ENCODE measurements at places on chromosomes 1 and 21.

- no peak for DNase-seq
Observed at GRCh38 chr1:44037154-44037553, 5.9 kb upstream of the SLC6A9 start.

GRCh38 chr1:164748253-164748899, 189.4 kb downstream of the PBX1 start:
- DNase-seq: no peak

DNA sequence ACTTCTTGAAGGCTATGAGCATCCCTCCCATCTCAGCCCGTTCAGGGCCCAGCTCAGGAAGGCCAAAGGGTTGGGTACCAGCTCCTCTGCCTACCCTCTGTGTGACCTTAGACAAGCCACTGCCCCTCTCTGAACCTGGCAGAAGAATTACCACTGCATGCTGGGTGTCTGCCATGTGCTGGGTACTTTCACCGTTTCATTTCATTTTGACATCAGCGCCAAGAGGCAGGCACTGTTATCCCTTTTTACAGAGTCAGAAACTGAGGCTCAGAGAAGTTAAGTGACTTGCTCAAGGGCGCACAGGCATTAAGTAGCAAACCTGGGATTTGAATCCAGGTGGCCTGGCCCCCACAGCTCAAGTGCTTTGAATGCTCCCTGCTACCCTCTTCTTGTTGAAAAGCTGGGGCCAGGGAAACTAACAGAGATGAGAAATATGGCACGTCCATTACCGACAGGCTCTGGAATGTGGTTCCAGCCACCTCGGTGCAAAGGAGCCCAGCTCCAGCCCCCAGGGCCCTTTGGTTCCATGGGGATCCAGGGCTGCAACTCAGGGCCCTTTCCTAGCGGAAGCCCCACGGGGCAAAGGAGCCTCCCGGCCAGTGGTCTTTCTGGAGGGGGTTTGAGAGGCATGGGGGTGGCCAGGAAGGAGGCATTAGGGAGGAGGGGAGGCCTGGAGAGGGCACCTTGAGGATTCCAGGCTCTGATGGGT, 6.5 kb downstream of the TMEM82 start:
- no peak for DNase-seq

GRCh38 chr1:86447198-86447790, 21.4 kb upstream of the CLCA1 start:
- peak; percentile 61 for DNase-seq

DNA sequence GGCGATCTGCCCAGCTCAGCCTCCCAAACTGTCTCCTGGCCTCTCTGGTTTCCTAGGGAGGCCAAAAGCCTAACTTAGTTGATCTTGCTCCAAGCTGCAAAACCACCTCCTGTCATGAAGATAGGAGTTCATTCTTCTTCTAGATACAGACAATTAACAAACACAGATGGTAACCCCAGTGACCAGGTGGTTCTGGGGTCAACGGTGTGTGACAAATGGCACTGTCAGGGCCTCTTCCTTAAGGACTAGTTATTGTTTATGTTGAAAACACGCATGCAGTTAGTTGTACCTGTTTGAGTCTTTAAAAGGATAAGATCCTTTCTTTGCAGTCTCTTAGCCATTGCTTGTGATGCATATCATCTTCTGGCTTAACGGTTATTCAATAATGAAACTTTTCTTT, 4.6 kb upstream of the UMODL1 start:
- DNase-seq: no peak

DNA sequence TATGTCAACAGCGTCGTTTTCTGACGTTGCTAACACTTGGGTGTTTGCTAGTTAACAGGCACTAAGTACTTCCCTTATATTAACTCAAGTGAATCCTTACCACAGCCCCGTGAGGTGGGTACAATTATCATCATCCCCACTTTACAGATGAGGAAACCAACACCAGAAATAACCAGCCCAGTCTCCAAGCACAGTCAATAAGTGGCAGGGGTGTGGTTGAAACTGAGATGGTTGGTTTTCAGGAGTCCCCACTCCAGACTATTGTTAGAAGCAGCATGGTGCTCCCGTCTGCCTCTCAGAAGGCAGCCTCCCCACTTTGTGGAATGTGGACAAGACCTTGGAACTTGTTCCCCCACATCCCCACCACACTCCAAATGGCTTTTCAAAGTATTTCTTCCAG, 45.7 kb upstream of the ACOT11 start:
- no peak for DNase-seq

DNA sequence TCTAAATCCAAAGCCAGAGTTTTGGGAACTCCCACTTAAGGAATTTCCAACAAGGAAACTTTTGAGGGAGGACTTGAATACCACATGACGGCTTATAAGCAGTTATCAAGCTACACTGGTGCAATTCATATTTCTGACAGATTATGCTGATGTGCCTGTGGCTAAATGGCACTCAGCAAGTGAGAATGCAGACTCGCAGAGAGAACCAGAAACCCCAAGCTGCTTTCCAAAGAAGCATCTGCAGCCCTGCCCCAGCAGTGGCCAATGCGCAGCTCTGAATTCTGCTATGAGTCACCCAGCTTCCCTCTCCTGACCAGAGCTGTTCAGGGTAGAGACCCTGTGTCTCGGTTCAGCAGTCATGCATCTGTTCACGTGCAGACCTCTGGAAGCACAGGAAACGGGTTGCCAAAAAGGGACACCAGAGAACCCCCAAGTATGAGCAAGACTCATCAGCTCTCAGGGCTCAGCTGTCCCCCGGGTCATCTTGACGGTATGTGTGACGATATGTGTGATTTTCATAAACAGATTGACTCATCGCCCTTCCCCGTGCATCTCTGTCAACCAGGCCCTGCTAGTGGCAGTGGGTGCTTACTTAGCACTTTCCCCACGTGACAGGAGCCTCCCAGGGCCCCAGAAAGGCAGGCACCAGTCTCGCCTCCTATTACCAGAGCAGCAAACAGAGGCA, 76.3 kb downstream of the ITPKB start:
- no peak for DNase-seq

- no peak for DNase-seq
Observed at GRCh38 chr1:165298203-165298820, 58.2 kb downstream of the LMX1A start.

DNA sequence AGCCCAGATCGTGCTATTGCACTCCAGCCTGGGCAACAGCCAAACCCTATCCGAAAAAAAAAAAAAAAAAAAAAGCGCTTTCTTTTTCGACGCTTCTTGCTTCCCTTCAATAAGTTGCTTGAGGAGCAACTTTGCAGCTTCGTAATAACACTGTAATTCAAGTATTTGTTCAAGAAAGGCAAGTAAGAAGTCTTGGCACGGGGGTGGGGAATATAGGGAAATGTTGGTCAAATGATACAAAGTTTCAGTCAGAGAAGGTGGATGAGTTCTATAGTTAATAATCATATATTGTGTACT, 871 bp upstream of the PSMA5 start:
- no peak for DNase-seq
